ENCODE measurements at places on chromosomes 4 and X.

GRCh38 chr4:89142691-89143669 lies 31.6 kb downstream of the TIGD2 start:
- DNase-seq = no peak

- DNase-seq = no peak
Measured at GRCh38 chr4:52317981-52318380, 266.9 kb downstream of the SPATA18 start.

GRCh38 chrX:123489011-123489410 lies 243.8 kb downstream of the THOC2 start:
- no peak for DNase-seq

- DNase-seq = no peak
Measured at GRCh38 chrX:20306668-20307067, 40.0 kb upstream of the RPS6KA3 start.

- no peak for DNase-seq
Measured at GRCh38 chr4:90943311-90943710, 816.1 kb downstream of the CCSER1 start.

DNA sequence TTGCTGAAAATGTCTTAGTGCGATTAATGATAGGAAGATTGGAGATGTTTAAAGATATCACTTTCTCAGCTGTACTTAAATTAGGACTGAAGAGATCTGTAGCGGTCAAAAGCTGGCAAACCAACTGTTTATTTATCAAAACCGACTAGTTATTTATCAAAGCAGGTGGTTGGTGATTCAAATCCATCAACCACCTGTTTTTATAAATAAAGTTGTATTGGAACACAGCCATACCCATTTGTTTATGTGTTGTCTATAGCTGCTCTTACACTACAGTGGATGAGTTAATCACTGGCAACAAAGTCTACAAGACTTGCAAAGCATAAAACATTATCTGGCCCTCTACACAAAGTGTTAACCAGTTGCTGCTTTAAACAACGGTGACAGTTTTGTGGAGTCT lies 76.8 kb downstream of the IL15 start:
- no peak for DNase-seq

- DNase-seq = no peak
Measured at GRCh38 chrX:2317527-2318055, 183.2 kb downstream of the DHRSX start.

GRCh38 chrX:9327086-9327746 lies 137.6 kb upstream of the TBL1X start:
- no peak for DNase-seq

GRCh38 chrX:3450881-3451570 lies 104.6 kb upstream of the MXRA5 start:
- DNase-seq = no peak

- DNase-seq = no peak
Measured at GRCh38 chr4:5276475-5277075, 225.3 kb downstream of the STK32B start.

- no peak for DNase-seq
Measured at GRCh38 chr4:1003271-1004070, 8.0 kb upstream of the FGFRL1 start.

DNA sequence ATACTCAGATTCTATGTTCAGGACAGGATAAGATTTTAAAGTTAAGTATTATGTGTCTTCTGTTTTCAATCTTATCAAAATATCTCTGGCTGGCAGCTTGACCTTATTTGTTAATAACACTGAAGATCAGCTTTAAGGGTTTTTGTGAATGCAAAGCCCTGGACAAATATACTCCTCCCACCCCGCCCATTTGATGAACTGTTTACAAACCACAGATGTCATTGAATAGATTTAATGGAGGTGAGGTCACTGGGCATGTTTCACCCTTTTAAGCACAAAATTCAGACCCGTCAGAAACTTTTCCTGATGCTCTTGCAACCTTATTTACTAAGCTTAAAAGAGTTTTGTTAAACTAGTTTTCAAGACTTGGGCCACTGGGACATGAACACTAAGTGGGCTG lies 10.1 kb upstream of the CXCL8 start:
- no peak for DNase-seq

DNA sequence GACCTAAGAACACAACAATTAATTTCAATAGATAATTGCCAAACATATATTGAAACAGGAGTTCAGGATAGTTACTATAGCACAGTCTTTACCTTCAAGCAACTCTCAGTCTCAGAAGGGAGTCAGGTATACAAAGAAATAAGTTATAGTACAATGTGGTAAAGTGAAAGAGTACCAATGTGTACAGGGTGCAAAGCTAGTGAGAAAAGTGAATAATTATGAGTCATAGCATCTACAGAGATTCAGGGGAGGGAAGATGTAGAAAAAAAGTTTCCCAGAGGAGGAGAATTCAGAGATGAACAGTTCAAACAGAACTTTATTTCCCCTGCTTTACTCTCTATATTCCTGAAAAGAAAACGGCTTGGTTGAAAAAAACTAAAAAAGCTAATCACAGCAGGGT lies 22.7 kb upstream of the DKK2 start:
- DNase-seq = no peak

GRCh38 chrX:94576367-94577004 lies 902.5 kb downstream of the FAM133A start:
- no peak for DNase-seq

DNA sequence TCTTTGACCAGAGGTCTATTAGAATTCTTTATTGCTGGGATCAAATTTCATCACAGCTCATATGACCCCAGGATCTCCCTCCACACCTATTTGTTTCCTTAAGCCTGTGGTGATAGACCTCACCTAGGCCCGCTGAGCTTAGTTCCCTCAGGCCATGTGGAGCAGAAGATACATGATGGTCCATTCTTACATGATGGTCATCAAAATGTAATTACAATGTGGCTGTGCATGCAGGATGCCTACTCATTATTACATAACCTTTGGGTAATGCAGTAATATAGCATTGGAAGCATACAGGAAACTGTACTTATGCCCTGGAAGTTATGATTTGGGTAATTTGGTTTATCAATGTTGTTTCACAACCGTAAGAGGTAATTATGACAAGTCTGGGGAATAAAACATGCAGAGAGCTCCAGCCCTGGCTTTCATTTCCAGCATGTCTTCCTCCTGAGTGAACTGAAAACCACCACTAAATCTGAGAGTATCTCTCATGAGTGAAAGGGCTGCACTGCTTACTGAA lies 67.0 kb upstream of the AGA start:
- no peak for DNase-seq

DNA sequence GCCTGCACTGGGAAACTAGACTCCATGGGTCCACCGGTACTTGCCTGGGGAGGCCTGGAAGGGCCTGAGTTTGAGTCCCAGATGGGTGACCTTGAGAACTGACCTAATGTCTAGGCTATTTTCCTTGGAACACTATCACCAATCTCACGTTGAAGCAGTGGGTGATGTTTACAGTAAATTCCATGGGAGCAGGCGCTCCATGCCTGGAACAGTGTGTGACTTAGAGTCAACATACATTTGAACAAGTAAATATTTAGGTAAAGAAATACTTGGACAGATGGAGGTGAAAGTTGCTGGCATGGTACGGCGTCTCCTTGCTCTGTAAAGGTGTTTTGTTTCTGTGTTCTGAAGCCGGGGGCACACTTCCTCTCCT lies 47.5 kb downstream of the TBC1D14 start:
- DNase-seq = no peak

DNA sequence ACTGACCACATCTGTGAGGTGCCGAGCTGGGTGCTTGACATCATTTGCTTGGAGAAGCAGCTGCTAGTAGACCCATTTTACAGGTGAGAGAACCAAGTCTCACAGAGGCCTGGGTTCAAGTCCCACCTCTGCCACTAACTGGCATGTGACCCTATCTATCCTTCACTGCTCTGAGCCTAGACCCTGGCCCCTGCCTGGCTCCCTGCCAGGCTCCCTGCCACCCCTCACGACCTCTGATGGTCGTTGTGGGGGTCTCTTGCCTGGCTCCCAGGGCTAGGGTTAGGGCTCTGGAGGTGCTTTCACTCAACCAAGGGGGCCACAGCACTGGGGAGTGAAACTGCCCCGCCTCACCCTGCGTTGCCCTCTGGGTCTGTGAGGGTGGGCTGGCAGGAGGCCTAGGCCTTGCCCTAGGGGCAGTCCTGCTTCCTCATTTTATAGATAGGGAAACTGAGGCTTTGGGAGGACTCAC lies 7.2 kb upstream of the ADD1 start:
- DNase-seq = no peak

DNA sequence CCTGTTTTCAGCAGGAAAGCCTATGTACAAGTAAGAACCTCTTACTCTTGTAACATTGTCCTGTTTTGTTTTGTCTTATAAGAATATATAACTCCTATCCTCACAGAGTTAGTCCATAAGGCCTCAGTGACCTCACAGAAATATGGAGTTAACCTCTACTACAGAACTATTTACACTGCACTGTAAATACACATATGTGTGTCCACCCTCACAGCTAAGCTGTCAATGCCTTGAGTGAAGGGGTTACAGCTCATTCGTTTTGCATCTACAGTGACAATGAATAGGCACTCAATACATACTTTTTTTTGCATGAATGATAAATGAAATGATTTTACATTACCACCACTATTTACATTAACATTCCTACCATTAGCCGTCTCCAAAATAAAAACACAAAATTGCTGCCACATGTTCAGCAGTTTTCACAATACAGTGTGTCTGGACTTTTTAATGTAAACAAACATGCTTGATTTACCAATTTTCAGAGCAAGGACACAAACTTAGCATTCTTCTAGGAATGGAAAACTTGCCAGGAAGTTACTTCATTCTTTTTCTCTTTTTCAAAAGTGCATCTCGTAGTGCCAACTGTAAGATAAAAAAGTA lies 9.5 kb upstream of the NAAA start:
- DNase-seq = no peak

DNA sequence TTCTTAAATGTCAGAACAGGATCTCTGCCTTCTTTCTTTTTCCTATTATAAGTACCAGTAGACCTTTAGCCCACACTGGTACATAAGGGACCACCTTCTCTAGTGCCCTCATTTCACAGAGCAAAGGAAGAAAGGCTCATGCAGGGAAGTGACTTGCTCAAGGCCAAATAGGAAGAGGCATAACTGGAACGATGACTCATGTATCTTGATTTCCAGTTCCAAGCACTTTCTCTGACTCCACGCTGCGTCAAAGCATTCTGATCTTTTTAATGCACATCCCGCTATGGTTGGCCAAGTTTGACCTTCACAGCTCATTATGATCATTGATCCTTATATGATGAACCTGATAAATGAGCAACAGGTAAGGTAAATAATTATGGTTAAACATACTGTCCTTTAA lies 542.0 kb downstream of the GBA3 start:
- no peak for DNase-seq

DNA sequence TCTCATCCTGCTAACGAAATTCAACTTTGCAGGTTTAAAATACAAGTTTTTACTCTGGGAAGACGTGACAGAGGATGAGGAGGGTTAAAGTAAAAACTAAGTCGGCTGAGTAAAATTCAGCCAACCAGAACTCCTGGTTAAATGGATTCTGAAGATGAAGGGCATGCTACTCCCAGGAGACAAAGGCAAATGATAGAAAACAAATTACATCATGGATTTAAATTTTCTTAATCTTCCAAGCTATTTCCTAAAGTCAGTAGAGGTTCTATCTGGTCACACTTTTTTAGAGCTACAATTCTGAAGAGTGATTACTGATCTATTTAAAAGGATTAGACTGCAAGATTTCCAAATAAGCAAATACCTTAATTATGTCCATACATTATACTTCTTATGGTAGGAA lies 47.9 kb downstream of the ZNF827 start:
- DNase-seq = no peak

DNA sequence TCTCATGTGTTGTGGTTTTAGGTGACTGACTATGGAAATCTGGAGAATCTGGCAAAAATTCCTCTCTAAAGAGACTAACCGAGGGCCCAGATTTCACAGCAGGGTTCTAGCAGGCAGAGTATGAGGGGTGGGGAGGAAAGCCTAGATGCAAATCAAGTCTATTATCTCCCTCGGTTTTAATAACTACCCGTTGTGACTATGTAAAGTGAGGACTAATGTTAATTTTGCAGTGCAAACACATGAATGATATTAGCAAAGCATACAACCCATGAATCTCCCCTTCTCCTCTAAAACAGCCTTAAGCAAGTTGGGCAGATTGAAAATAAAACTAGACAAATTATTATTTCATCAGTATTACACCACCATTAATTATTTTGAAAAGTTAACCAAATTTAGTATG lies 131.4 kb downstream of the SLITRK2 start:
- DNase-seq = no peak

- DNase-seq = no peak
Measured at GRCh38 chrX:40511258-40511657, 69.5 kb upstream of the ATP6AP2 start.

GRCh38 chrX:154731881-154732280 lies 19.0 kb downstream of the GAB3 start:
- DNase-seq = no peak

DNA sequence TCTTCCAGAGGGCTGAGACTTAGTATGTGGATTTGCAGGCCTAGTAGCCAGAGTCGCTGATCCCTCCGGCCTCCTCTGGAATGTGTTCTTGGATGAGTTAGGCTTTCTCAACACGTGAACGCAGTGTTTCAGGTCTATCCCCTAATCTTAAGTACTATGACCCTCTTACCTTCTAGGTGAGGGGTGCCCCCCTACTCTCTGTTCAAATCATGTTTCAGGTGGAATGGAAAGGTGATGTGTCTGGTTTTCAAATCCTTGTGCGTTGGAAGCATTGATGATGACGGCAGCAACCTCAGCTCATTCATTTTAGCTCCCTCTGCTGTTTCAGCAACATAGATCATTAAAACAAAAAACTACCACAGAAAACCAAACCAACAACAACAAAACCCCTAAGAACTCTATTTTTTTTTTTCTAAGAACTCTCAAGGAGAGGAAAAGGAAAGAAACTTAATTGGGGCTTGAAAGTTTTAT lies 56.4 kb downstream of the RWDD4 start:
- DNase-seq = peak; percentile 14

- DNase-seq = no peak
Measured at GRCh38 chr4:102439236-102439614, 61.9 kb upstream of the NFKB1 start.

DNA sequence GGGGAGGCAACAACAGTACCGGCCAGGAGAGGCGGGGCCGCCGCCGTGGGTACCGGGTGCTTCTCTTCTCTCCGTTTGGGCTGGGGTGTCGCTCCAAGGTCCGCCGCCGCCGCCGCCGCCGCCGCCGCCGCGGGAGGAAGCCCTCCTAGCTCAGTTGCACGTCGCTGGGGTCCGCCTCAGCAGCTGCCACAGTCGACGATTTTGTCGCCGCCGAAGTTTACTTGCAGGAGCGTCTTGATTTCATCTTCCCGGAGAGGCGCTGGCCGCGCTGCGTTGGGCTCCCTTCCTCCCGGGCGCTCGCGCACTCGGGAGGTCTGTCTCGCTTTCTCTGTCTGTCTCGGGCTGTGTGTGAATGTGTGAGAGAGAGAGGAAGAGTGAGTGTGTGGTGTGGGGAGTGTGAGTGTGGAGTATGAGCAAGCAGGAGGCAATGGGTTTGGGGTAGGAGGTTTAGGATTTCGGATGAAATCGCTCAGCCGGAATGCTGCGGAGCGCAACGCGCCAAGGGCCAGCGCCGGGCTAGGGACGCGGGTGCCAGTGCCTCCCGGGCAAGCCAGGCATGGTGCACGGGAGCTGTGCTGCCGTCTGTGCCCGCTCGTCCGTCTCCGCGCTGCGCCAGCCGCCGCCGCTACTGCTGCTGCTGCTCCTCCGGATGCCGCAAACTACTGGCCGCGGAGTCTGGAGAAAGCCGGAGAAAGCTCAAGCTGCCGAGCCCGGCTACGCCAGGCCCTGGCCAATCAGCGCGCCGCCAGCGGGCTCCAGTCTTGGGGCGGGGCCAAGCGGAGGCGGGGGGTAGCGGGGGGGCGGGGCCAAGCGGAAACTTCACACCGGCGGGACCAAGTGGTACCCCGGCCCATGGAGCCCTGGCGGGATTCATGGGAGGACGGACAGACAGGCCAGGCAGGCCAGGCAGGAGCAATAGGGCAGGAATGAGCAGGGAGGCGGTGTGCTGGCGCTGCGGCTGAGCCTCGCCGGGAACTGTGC lies at the start of gene PCDH19:
Gene PCDH19, minus strand, starts transcription at position 664 of the 981 bp plus-strand sequence. CDS start 1,676 bp downstream, outside the sequence.
- no peak for DNase-seq

Data from T-helper 2 cell (primary cell).